ENCODE measurements at places on chromosomes 7 and 10.

DNA sequence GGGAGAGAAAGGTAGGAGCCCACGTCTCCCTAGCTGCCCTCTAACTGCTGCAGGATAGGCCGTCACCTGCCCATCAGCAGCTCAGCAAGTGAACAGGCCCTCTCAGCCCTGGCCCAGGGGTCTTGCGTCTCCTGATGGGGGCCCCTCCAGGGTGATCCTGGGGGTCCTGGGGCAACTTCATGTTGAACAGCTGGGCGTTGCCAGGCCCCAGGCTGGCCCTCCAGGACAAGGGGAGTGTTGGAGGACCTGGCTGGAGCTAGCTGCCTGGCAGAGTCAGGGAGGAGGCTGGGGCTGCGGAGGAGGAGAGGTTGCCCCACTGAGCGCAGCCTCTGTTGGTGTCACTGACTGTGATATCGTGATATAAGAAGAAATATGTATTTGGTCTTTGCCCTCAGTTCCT is 34.7 kb downstream of the SPOCK2 start:
- DNase-seq, result no peak

DNA sequence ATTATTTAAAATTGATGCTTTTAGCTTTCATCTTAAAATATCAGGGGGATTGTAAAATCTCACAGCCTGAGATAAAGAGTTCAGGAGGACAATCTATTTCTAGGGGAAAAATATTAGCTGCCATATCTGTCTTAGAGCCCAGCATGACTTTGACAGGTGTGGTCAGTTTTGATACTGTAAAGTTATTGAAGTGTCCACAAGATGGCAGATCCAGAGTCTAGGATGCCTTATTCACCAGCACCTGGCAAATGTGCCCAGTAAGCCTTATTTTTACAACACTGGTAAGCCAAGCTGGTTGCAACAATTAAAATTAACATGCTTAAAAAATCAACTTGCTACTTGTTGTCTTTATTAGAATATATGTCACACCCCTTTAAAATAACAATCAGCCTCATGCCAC is 579.3 kb downstream of the SH2D4B start:
- no peak for DNase-seq

GRCh38 chr10:88949912-88950837 is 2.4 kb downstream of the ACTA2 start:
- no peak for DNase-seq

- no peak for DNase-seq
These were observed 8.1 kb downstream of the HHEX start for GRCh38 chr10:92697663-92698511.

DNA sequence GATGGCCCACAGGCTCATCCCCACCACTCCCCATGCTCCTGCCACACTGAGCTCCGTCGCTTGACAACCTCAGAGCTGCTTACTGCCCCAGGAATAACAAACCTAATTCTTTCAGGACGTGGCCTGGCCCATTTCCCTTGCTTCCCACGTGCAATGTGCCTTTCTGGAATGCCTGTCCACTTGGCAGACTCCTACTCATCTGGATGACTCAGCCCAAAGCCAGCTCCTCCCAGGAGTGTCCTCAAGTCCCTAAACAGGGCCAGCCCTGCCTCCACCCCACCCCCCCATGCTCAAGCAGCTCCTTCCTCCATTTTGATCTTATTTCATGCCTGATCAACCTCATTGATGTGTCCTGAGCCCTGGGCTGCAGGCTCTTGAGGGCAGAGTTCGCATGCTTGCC is 164.9 kb upstream of the RNF32 start:
- DNase-seq, result no peak

GRCh38 chr10:86872757-86873156 is 84.7 kb downstream of the MMRN2 start:
- DNase-seq, result no peak

GRCh38 chr7:24366876-24367275 is 82.9 kb downstream of the NPY start:
- no peak for DNase-seq

DNA sequence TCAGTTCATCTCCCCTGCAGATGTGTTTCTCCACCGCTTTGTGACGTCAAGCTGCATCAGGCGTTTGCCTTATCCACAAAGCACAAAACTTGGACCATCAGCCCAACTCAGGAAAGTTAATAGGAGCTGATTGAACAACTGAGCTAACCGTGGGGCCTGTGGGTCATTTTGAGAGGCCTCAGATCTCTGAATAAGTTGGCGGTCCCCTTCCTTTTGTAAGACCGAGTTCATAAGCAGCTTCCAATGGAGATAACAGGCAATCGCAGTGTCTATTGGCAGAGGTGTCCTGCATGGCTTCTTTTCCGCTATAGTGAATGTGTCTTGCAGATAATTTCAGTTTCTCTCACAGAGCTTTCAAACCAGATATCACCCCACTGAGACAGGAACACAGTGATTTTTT is 154.0 kb downstream of the SORCS1 start:
- DNase-seq, result no peak

GRCh38 chr7:98511175-98511574 is 105.9 kb upstream of the NPTX2 start:
- no peak for DNase-seq

GRCh38 chr7:123041101-123041500 is 45.6 kb upstream of the TAS2R16 start:
- no peak for DNase-seq

DNA sequence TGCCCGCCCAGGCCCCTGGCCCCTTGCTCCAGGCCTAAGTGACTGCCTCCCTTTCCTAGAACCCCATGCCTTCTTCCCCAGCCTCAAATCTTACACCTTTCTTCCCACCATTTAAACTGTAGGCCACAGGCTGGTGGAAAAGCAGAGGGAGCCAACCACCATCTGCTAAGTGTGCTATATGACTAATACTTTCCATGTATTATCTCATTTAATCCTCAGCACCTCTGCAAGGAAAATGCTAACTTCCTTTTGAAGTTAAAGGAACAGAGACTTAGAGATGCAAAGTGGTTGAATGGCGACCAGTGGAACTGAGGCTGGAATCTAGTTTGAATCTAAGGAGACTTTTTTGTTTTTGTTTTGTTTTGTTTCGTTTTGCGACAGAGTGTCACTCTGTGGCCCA is 17.8 kb upstream of the MTPAP start:
- no peak for DNase-seq

DNA sequence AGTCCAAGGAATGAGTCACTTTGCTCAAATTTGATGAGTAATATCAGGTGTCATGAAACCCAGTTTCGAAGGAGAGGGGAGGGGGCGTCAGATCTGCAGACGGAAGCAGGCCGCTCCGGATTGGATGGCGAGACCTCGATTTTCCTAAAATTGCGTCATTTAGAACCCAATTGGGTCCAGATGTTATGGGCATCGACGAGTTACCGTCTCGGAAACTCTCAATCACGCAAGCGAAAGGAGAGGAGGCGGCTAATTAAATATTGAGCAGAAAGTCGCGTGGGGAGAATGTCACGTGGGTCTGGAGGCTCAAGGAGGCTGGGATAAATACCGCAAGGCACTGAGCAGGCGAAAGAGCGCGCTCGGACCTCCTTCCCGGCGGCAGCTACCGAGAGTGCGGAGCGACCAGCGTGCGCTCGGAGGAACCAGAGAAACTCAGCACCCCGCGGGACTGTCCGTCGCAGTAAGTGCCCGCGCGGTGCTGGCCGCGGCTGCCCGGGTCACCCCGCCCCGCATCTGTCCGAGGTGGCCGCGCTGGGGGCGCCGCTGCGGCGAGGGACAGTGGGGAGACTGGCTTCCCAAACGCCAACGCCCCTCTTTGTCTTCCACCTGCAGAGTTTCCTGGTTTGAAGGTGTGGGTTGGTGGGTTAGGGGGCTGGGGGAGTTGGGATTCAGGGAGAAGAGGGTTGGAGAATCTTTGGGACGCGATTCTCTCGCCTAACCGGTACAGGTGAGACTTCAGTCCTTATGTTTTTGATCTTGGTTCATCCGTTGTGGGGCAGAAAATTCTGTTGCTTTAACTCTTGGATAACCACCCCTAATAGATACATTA is at the start of gene TAC1:
TAC1 (plus strand) TSS at position 351 of the 829 bp plus-strand sequence. CDS start 527 bp downstream, outside the sequence.
- DNase-seq, result no peak

DNA sequence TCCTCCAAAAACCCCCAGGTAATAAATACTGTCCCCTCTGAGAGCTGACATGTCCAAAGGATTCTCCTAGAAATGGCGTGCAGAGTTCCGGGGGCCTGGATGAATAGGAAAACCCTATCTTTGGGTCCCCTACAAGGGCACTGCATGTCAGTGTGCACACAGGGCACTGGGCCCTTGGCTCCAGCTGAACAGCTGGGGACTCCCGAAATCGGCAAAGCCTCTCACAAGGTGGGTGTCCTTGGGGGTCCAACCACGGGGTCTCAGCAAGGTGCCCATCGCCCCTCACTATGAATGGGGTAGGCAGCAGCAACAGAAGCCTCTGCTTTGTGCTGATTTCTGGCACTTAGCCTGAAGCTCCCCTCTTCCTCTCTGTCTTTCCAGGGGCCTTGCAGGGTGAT is 46.1 kb downstream of the SLIT1 start:
- no peak for DNase-seq

DNA sequence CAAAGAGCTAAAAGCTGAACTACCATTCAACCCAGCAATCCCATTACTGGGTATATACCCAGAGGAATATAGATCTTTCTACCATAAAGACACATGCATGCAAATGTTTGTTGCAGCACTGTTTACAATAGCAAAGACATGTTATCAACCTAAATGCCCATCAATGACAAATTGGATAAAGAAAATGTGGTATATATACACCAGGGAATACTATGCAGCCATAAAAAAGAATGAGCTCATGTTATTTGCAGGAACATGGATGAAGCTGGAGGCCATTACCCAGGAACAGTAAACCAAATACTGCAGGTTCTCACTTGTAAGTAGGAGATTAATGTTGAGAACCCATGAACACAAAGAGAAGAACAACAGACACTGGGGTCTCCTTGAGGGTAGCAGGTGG is 1295.1 kb downstream of the TYW1 start:
- DNase-seq, result no peak

DNA sequence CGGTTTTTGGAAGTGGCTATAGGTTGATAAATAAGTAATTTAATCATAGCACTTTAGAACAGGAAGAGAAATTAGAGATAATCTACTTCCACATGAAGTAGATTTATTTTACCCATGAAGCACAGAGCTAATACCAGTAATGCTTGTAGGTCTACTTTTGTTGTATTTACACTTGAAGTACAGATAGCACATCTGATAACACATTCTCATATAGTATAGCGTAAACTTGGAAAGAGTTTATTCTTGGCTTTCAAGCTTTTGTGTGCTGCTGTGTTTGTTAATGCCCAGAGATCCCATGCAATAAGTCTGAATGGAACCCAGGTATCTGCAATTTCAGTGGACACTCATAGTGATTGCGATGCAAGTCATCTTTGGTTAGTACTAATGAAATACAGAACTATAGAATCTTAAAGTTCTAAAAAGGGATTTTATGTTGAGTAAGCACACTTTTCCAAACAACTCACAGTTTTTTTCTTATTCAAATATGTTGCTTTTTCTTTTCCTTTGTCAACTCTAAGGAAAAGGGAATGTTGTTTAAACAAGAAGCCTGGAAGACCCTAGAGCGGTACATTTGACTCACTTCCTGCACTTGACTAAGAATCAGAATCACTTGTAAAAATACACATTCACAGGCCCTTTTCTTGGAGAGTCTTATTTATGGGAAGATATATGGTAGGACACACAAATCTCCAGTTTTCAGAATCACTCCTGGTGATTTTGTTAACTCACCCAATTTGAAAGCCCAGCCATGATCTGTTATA is 105.8 kb downstream of the GNAI1 start:
- DNase-seq, result no peak

DNA sequence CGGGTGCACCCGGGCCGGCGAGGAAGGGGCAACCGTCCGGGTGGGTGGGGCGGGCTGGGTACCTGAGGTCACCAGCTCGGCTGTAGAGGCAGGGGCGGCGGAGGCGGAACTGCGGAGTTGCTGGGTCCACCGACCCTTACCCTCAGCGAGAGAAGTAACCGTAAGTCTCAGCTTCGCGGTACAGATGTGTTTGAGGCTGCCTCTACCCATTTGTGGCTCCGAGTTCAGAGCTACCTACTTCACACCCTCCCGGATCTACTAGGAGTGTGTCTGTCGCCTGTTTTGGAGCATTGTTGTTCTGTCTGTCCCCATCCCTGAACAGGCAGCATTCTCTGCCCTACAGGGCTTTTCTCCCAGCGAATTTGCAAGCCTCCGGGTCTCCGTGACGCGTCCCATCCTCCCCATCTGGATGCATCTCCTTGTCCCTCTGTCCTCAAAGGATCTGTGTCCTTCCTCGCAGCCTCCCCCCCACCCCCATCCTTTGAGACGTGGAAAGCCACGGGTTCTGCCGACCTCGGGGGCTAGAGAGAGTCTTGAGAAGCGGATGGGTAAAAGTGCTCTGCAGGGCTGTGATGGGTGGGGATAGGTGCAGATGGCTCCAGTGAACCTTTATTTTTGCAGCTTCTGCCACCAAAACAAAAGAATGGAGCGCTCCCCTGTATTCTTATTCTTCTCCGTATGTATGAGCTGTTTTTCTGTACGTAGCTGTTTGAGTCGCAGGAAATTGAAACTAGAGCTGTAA is 757 bp downstream of the ANKIB1 start:
- no peak for DNase-seq

DNA sequence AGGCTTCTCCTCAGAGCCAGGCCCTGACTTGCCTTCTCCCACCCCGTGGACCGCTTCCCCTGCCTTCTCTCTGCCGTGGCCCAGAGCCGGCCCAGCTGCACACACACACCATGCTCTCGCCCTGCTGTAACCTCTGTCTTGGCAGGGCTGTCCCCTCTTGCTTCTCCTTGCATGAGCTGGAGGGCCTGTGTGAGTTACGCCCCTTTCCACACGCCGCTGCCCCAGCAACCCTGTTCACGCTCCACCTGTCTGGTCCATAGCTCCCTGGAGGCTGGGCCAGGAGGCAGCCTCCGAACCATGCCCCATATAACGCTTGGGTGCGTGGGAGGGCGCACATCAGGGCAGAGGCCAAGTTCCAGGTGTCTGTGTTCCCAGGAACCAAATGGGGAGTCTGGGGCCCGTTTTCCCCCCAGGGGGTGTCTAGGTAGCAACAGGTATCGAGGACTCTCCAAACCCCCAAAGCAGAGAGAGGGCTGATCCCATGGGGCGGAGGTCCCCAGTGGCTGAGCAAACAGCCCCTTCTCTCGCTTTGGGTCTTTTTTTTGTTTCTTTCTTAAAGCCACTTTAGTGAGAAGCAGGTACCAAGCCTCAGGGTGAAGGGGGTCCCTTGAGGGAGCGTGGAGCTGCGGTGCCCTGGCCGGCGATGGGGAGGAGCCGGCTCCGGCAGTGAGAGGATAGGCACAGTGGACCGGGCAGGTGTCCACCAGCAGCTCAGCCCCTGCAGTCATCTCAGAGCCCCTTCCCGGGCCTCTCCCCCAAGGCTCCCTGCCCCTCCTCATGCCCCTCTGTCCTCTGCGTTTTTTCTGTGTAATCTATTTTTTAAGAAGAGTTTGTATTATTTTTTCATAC is 38.0 kb downstream of the LIMK1 start:
- DNase-seq, result no peak

GRCh38 chr7:16320099-16320660 is 101.2 kb downstream of the CRPPA start:
- DNase-seq, result no peak

- DNase-seq, result no peak
These were observed 8.7 kb downstream of the ARPC1B start for GRCh38 chr7:99383203-99383602.
